ENCODE measurements at places on chromosomes 3 and 15.

- no peak for DNase-seq
Measured at GRCh38 chr3:133835418-133835743, 29.8 kb downstream of the SRPRB start.

DNA sequence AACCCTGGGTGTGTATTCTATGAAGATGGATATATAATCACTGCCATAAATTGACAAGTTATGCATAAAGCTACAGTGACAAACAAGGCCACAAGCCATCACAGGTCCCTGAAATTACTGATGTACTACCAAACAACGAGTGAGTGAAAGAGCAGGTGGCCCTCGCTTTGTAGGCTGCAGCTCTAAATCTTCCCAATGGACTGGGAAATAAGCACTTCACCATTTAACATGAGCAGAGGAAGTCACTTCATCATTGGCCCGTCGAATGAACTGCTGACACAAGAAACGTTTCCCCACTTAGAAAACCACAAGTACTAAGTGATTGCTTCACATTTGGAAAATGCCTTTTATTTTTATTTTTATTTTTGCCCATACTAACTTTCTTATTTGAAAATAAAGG lies 218.0 kb downstream of the ZNF385D start:
- DNase-seq = no peak

DNA sequence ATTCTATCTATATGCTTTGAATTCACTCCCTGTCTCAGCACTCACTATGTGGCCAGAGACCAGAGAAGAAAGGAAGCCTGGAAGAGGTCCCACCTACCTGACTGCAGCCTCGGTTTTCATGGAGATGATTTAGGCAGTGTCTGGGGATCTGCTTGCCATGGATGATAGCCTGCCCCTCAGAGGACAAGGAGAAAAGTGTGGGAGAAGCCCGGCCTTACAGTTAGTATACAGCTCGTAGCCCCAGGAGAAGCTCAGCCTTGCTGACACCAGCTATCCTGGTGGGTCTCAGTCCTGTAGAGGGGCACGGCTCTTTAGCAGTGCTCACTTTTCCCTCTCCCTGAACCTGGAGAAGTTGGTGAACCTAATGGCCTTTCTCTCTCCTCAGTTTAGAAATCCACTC lies 25.9 kb upstream of the RTP4 start:
- DNase-seq = no peak

DNA sequence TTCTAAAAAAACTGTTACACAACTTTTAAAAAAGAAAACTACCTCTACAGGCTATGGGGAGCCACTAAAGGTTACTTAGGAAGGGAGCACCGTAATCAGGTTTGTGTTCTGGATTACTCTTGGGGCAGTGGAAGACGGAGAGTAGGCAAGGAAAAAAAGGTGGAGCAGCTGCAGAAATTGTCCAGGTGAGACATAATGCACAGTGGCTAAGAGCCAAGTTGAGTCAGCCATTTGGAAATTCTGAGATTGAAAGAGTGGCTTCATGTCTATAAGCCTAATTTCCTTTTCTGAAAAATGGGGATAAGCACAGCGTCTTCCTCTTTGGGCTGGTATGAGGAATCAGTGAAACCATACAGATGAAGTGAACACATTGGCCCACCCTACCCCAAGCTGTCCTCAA lies 195.2 kb downstream of the CADPS start:
- no peak for DNase-seq

- no peak for DNase-seq
Measured at GRCh38 chr15:30073915-30074314, 8.8 kb upstream of the GOLGA8J start.

- DNase-seq = no peak
Measured at GRCh38 chr15:52787123-52787503, 3.0 kb downstream of the ONECUT1 start.
